ENCODE measurements at places on chromosomes 6 and 20.

GRCh38 chr6:49649988-49650387 lies 13.3 kb upstream of the RHAG start:
- DNase-seq = no peak

DNA sequence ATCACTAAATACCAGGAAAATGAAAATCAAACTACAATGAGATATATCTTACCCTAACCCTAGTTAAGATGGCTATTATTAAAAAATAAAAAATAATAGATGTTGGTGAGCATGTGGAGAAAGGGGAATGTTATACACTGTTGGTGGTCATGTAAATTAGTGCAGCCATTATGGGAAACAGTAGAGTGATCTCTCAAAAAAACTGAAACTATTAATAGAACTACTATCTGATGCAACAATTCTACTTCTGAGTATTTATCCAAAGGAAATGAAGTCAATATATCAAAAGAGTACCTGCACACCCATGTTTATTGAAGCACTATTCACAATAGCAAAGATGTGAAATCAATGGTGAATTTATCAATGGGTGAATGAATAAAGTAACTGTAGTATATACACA lies 48.6 kb downstream of the HLA-A start:
- DNase-seq = no peak

DNA sequence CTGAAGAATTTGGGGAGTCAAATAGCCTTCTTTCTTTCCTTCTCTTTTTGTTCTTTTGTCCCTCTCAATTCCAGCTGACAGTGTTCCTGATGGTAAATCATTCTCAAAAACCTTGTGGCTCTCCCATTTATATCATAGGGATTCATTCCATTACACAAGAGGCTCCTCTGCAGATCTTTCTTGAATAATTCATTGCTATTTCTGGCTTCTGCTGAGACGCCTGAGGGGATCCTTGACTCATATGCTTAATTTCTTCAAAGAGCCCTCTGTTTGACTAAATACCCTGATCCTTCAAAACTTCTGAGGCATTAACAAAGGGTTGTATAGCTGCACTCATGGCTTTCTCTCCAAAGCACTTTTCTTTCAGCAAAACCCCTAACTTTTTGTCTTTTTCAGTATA lies 289.3 kb downstream of the FARS2 start:
- no peak for DNase-seq

GRCh38 chr6:21609881-21610329 lies 16.4 kb downstream of the SOX4 start:
- DNase-seq = no peak

GRCh38 chr6:142329486-142330113 lies 27.8 kb downstream of the ADGRG6 start:
- no peak for DNase-seq

- DNase-seq = no peak
Measured at GRCh38 chr20:47146686-47147085, 209.8 kb downstream of the ZMYND8 start.
